ENCODE measurements at places on chromosomes 5 and 9.

DNA sequence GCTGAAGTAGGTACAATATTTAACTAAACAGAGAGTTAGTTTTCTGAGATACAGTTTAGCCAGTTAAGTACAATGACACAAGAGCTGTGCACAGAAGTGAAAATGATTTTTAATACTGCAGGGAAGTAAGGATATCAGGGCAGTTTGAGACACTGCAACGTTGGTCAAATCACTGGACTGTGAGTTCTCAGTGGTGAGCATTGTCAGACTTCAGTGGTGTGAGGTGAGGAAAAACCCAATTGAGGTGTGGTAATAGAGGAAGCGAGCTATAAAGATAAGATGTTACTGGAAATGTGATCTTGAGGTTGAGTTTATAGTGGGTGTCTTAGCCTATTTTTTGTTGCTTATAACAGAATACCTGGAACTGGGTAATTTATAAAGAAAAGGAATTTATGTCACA lies 12.8 kb upstream of the FBXL7 start:
- no peak for DNase-seq

- no peak for DNase-seq
Observed at GRCh38 chr5:2505217-2505616, 246.3 kb downstream of the IRX2 start.

DNA sequence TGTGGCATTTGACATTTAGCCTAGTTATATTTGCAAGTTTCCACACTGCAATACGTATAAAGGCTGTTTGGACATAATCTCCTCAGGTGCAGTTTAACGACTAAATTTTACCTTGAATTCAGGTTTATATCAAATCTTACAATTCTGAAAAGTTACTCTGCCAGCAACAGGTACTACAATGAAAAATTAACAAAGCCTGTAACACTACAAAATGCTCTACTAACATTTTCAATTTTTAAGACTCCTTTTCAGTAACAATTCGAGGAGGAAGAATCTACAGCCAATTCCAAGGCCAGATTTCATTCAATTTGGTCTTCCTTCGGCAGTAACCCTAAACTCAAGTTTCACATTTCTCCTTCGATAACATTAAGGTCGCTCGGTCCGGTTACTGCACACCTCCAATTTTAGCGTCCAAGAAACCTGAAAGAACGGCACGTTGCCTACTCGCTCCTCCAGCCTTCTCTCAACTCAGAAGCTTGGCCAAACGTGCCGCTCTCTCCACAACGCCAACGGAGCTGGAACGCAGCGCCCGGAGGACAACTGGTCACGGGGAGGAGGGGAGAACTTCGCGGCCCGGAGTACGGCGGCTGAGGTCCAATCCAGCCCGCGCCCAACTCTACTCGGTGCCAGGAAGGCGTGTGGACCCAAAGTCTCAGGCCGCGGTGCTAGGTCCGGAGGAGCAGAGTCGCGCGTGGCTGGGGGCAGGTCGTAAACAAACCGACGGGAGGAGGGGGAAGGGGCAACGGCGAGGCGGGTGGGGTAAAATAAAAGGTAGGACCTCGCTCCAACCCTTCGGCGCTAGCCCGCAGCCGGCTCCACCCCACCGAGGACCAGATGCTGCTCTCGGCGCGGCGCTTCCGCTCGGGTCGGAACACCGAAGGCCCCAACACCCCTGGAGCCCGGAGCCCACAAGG lies 681 bp downstream of the FNIP1 start:
- no peak for DNase-seq

DNA sequence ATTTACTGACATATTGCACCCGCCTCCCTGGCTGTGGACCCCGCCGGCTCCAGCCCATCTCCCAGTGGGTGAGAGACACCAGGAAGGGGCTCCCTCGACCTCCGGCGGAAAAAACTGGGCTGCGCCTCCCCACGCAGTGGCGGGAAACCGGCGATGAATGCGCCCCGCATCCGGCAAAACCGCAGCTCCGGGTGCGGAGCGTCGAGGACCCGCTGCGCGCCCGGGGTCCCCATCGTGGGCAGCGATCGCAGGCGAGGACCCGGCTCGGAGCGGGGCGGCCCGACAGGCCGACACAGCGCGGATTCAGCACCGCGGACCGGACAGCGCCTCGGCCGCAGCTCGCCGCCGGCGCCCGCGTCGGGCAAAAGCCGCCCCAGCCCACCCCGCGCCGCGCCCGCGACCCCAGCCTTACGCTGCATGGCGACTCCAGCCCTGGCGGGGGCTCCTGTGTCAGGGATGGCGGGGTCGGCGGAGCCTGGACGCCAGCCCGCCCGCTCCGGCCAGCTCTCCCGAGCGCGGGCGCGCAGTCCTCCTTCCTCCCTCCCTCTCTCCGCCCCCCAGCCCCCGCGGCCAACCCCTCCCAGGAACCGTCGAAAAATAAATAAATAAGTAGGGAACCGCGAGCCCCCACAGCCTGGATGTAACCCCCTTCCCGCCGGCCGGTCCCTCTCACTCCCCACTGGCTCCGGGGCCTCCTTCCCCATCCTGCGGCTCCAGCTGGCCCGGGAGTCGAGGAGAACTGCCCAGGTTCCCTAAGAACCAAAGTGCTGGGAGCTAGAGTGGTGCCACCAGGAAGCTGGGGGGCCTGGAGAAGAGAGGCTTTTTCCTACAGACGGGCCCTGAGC lies 3.1 kb downstream of the LHX3 start:
- no peak for DNase-seq

GRCh38 chr5:167051402-167051768 lies 1240.1 kb upstream of the WWC1 start:
- no peak for DNase-seq

- no peak for DNase-seq
Observed at GRCh38 chr9:73038089-73038509, 85.2 kb upstream of the ALDH1A1 start.

GRCh38 chr9:86413971-86414880 lies 60.0 kb upstream of the TUT7 start:
- no peak for DNase-seq

GRCh38 chr5:168659286-168659847 lies 80.2 kb upstream of the PANK3 start:
- no peak for DNase-seq

DNA sequence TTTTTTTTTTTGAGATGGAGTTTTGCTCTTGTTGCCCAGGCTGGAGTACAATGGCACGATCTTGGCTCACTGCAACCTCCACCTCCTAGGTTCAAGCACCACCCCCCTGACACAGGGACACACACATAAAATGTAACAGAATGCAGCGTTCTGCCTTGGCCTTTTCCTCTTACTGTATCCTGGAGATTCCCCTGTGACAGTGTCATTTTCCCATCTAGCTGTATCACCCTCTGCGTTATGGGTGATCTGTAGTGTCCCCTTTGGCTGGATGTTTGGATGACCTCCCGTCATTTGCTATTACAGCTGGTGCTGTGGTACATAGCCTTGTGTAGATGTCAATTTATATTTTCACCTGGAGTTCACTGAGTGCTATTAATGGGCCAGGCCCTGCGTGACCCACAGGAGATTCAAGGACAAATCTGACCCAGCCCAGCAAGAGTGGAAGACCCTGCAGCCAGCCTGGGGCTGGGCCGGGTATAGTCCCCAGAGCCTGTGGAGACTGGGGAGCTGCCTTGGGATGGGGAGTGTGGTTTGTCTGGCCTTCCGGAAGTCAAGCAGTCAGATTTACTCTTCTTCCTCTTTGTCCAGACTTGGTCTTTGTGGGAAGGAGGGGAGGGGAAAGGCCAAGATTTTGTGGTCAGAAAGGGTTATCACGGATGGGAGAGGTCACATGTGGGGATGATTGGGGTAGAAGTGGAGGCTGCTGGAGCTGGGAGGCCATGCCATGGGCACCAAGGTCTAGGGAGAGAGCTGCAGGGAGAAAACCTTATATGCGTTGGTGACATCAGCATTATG lies 43.6 kb downstream of the ERGIC1 start:
- no peak for DNase-seq

- DNase-seq, result no peak
Observed at GRCh38 chr9:105355781-105356180, 92.1 kb upstream of the FSD1L start.

- no peak for DNase-seq
Observed at GRCh38 chr5:107594253-107595045, 76.3 kb downstream of the EFNA5 start.

GRCh38 chr5:159104051-159104651 lies 4.4 kb upstream of the EBF1 start:
- DNase-seq, result peak; percentile 65

GRCh38 chr5:88679638-88680037 lies 203.3 kb downstream of the MEF2C start:
- no peak for DNase-seq

DNA sequence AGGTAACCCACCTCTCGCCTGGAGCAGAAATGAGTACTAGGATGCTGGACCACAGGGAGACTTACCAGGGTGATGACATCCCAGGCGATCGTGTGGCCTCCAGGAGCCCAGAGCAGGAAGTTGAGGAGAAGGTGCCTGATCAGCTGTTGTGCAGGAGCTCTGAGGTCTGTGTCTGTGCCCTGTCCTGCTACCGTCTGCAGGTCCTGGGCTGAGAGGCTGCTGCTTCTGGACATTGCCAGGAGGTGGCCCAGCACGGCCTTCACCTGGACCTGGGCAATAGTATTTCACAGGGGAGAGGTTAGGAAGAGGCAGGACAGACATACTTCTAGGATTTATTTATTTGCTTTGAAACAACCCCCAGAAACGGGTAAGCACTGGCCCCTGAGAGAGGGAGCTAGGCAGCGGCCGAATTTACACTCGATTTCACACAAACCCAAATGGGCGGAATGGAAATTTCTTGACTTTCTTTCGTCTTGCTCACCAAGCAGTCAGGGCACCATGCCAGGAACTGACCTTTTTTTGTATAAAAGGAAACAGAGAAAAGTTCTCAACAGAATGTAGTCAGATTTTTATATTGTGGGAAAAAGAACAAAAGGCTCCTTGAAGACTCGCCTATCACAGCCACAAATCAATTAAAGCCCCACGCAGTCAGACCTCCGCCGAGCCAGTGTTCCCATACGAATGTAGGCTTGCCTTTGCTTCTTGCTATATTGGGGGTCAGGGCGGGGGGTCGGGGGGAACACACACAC lies 210.3 kb downstream of the FANCC start:
- DNase-seq, result no peak

DNA sequence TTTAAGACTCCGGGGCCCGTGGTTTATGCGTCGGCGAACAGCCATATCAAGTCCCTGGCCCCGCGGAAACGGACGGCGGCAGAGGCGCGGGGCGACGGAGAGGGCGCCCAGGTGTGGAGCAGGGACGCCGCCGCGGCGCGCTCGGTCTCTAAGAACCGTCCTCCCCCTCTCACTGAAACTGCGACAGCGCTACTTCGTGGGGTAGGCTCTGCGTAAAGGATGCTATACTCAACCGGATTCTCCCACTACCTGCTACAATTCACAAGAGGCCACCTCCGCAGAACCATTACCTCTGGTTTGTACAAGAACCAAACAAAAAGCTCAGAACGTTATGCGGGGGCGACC lies 404 bp downstream of the MRNIP start:
- DNase-seq, result no peak

DNA sequence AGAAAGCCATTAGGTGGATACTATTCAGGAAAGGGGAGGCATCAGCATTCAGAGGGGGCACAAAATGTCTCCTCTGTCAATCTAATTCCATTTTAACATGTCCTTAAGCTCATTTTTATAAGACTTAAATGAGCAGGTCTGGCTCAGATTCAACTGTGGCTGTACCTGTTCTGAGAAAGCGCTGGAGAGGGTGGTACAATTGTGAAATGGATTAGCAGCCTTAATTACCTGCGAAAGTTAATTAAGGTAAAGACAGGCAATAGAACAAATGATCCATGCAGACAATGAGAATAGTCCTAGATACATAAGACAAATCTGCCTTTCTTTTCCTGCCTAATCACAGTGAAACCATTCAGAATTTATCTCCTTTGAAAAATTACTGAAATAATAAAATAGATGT lies 96.2 kb downstream of the TAF11L14 start:
- no peak for DNase-seq

DNA sequence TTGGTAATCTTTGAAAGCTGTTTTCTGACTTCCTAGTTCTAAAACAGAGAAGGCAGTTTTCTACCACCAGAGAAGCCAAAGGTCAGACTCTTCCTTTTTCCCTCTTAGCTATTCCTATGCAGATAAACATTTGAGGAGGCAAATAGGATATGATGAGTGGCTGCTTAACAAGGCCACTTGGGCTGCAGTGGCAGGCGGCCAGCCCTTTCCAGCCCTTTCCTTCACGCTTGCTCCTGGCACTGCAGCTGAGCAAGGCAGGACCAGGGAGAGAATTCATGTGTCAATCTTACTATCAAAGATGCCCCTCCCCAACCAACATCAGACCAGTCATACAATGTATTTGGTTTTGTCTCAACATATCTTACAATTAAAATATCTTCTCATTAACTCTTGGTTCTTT lies 36.8 kb upstream of the RNF38 start:
- DNase-seq, result no peak

DNA sequence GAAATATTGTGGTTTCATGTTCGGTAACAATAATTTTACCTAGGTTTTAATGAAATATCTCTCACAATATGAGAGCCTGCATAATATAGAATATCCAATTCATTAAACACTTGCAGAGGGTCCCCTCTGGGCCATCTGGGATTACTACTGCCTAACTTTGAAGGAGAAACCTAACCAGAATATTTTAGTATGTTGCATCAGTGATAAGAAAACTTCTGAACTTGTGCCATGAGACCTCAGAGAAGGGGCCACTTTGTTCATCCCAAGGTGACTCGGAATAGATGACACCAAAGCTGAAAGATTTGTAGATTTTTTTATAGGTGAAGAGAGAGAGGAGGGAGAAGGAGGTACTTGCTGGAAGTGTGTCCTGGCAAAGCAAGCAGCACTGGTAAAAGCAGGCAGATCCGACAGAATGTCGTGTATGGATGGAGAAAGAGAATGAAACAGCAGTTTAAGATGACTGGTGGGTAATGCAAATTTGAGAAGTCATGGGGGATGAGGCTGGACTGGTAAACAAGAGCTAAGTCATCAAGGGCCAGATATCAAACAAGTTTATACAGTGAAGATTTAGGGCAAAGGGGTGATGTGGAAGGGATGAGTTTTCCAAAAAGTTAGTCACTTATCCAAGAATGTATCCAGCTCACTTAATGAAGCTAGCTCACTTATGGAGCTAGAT lies 372.3 kb downstream of the ADGRV1 start:
- DNase-seq, result no peak

DNA sequence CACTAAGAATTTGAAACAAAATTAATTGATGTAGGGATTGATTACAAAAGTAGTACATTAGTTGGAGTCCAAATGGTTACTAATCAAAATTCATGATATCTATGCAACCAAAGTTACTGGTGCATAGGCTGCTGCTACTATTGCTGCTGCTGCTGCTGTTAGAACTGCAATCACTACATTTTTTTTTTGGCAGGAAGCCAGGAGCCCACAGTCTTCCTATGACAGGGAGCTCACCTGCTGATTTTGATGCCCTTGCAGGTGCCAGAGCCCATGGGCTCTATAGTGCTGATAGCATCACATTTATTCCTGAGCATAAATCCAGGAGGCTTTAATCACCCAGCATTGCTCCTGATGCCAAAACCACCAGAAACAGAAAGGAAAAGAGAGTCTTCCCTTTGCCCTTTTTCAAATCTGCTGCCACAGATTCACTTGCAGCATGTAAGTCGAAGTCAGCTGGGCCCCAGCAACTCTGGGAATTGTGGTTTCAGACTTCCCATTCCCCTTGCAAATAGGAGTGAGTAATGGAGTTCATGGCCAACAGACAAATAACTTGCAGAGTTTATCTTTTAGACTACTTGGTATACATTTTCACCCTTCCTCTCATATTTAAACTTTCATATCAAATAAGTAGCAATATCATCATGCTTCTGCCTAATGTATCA lies 17.6 kb downstream of the SLCO6A1 start:
- DNase-seq, result no peak

- DNase-seq, result no peak
Observed at GRCh38 chr9:87497604-87498045, at the start of gene DAPK1. Gene DAPK1 (plus strand): TSS chr9:87497867. CDS start chr9:87499078, 1,211 bp downstream.

Data from H1 (cell line).